Astrocyte of the cerebellum (primary cell): ENCODE measurements at places on chromosomes 4 and X.

GRCh38 chr4:149836546-149836945, 20.9 kb upstream of the IQCM start:
- no peak for DNase-seq

DNA sequence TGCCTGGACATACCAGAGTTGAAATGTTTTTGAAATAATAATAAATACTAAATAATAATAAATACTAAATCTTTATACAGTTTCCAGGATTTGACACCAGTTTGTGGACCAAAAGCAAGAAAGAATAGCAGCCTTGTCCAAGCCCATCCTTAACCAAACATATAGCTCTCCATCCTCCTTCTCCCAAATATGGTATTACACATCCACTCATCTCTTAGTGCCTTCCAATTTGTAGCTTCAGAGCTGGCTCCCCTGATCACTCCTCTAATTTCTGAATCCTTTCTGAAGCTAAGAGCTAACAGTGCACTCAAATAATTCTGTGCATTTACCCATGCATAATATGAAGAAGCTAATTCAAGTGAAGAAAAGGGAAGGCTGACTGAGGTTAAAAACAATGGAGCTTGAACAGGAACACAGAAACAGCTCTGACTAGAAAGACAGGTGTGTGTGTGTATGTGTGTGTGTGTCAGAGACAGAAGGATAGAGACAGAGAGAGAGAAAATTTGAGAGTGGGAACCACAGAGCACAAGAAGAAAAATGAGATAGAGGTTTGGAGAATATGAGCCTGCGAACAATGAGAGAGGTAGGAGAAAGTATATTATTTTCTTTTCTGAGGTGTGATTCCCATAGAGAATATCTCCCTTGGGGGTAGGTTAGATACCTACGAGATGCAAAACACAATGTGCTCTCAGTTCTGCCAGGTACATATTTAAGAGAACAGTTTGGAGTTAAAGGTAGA, 123.5 kb downstream of the CAMK2D start:
- no peak for DNase-seq

DNA sequence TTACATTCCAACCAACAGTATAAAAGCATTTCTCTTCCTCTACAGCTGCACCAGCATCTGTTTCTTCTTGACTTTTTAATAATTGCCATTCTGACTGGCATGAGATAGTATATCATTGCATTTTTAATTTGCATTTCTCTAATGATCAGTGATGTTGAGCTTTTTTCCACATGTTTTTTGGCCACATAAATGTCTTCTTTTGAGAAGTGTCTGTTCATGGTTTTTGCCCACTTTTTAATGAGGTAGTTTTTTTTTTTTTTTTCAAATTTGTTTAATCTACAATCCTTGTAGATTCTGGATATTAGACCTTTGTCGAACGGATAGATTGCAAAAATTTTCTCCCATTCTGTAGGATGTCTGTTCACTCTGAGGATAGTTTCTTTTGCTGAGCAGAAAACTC, 39.5 kb upstream of the TBC1D19 start:
- DNase-seq, result no peak

- DNase-seq, result no peak
These were observed 12.2 kb upstream of the DUSP9 start for GRCh38 chrX:153634832-153635231.

DNA sequence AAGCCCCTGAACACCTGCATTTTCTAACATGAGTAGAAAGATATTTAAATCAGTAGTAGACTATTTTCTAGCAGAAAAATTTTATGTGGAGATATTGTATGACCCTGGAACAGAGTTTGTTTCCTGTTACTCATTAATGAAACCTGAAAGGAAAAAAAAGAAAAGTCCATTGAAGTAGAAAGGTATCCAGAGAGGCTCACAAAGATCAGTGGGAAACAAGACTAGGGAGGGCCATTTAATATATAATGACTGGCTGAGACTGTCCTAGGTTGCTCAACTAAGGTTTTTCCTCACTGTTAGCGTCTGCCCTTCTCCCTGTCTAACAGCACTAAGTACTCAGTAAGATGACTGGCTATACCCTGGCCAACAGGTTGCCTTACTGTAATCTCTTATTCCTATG, 788.6 kb downstream of the GLUD2 start:
- no peak for DNase-seq

GRCh38 chr4:17787315-17787714, 5.9 kb upstream of the FAM184B start:
- DNase-seq, result no peak

- DNase-seq, result no peak
These were observed 109.2 kb upstream of the EDNRA start for GRCh38 chr4:147371661-147372060.

- no peak for DNase-seq
These were observed 21.1 kb upstream of the HMX1 start for GRCh38 chr4:8892556-8893226.

DNA sequence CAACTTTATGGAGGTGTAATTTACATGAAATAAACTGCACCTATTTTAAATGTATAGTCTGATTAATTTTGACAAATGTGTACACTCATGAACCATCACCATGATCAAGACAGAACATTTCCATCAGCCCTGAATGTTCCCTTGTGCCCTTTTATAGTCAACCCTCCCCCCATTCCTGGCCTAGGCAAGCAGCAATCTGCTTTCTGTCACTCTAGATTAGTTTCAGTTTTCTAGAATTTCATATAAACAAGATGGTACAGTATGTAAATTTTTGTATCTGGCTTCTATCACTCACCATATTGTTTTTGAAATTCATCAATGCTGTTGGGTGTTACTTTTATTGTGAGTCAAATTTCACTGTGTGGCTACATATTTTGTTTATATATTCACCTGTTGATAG, 234.2 kb upstream of the RPS6KA3 start:
- DNase-seq, result no peak

DNA sequence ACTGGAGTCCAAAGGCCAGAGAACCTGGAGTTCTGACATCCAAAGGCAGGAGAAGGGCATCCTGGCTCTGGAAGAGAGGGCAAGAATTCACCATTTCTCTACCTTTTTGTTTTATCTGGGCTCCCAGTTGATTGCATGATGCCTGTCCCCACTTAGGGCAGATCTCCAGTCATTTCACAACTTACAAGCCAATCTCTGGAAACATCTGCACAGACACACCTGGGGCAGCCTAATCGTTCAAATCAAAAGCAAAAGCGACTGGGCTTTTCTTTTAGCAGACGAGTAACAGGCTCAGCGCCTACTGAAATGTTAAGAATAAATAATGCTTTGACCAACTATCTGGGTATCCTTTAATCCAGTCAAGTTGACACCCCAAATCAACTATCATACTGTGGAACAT, 136.0 kb upstream of the NPY2R start:
- no peak for DNase-seq

GRCh38 chr4:124703154-124703553, 9.4 kb downstream of the ANKRD50 start:
- no peak for DNase-seq

DNA sequence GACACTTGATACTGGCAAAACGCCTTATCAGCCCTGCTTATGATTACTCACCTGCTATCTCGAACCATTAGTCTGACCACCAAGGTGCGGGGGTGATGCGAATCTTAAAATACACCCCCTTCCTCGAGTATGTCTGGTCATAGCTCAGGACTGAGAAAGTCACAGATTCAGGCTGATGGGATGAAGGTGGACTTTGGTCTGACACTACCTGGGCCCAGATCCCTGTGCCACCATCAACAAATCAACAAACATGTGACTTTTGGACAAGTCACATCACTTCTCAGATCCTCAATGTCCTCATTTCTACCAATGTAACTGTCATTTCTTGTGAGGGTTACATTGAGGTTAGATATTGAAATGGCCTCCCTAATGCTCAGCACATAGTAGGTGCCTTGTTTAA, 9.8 kb upstream of the MSN start:
- DNase-seq, result no peak
